ENCODE measurements at places on chromosomes 3 and 15.

DNA sequence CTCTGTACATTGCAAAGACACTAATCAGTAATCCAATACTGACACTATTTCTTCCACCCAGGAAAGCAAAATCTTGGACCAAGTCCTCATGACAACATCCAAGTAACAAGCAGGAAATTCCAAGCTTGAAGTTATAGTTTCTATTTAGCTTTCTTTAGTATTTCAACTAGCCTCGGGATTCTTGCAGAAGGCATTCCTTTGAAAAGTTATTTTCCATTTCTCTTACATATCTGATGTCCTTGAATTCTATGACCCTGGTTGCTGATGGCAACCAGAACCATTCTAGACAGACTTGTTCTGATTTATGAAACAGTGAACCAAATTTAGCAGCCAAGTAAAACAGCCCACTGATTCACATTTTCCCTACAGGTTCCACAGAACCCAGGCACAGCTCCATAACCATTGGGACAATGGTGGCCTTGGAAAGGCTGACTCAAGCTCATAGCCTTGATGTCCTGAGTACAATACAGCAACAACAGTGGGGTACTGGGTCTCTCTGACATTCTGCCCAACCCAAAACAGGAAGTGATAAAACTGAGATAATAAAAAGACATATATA, 26.5 kb downstream of the P3H2 start:
- DNase-seq = no peak

- peak; percentile 79 for DNase-seq
Measured at GRCh38 chr3:33277193-33277882, at the start of gene FBXL2. TSS of gene FBXL2 (plus strand) at chr3:33277442. CDS start at chr3:33277513, 71 bp downstream.

DNA sequence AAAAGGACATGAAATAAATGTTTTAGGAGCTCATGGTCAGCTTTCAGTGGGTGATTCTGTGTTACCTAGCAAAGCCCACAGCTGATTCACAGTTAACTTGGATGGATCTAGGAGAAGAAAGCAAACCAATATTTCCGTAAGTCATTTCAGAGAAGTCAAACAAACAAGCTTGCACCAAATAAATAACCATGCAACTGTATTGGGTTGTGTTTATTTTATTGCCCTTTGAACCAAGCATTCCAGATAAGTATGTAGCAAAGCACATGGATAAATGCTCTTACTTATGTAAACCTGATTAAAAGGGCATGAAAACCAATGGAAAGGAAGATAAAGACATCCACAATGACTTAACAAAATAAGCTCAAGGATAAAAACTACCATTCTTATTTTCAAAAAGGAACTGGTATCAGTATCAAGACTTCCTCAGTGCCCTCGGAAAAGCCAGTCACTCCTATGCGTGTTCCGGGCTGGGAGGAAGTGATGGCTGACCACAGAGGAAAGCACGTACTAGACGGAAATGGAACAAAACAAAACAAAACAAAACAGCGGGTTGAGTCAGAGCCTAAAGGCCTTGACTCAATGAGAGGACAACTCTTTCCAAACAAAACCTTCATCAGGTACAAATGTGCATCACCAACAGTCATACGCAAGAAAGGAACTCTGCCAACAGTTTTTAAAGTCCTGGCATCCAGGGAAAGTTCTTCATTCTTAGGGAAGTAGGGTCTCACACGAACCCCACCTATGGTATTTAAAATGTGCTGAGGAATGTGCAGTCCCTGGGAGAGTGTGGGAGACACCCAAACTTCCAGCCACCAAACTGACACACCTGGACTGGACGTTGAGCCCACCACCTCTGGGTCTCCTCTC, 103.3 kb downstream of the SNRK start:
- DNase-seq = peak; percentile 51

- DNase-seq = no peak
Measured at GRCh38 chr3:67587811-67588210, 66.6 kb downstream of the SUCLG2 start.

DNA sequence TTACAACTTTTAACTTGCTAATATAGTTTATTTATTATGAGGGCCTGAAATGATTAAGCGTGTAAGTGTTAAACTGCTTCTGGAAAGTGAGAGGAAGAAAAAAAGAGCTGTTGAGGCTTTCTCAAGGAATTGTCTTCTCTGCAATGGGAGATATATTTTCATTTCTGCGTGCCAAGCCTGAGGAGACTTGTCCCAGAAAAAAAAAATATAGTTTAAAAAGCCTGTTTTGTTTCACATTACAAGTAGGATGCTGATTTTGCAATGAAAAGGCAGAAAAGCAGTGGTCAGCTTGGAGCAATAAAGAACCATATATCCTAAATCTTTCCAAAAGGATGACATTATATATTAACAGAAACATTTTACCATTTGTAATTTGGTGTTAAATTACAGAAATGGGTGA, 115.5 kb downstream of the GMNC start:
- no peak for DNase-seq

- DNase-seq = no peak
Measured at GRCh38 chr3:8662594-8662993, 18.0 kb upstream of the SSUH2 start.

DNA sequence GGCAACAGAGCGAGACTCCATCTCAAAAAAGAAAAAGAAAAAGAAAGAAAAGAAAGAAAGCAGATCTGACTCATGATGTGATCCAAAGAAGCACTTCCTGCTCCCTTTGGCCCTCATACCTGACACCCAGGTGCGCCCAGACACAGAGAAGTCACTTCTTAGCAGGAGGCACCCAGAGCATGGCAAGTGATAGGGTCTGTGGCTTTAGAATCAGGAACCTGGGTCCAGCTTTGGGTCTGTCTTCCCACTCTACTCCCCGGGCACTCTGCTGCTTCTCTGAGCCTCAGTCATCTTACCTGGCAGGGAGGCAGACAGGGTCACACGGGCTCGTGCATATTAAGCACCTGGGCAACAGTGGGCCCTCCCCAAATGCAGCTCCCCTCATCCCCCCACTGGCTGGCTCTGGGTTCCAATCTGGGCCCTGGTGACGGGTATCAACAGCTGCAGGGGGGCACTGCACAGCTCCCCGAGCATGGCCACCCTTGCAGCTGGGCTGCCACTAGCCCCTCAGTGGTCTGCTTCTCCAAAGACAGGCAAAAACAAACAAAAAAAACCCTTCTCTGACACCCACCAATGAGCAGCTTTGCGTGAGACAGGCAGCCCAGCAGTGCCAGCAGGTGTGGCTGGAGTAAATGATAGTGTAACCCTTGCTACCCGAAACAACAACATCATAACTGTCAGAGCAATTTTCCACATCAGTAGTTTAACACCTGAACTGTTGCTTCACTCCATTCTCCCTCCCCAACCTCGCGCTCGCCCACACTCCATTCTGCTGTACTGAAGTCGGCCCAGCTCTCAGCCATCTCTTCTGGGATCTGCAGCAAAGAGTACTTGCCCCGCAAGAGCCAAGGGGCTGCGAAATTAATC, 99.8 kb downstream of the MEGF11 start:
- DNase-seq = no peak

- DNase-seq = no peak
Measured at GRCh38 chr15:75815811-75816719, 27.2 kb upstream of the UBE2Q2 start.

GRCh38 chr3:29317659-29318173, 36.8 kb downstream of the RBMS3 start:
- DNase-seq = no peak

- peak; percentile 95 for DNase-seq
Measured at GRCh38 chr3:18098960-18099587, 326.1 kb downstream of the SATB1 start.

DNA sequence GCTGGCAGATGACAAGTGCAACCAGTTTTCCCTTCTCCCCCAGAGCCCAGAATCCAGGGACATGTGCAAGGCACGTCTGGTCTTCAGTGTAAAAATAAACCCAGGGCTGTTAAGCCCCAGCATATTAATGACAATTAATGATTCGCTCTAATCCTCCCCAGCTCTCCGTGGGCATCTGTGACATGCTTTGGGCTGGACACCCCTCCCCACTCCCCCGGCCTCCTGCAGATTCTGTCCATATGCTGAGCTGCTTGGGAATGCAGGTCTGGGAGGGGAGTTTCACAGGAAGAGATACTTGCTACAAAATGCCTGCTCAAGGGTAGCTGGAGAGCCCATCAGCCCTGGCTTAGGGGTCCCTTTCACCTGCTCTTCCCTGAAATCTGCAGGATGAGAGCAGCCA, 43.0 kb upstream of the NTRK3 start:
- DNase-seq = no peak

DNA sequence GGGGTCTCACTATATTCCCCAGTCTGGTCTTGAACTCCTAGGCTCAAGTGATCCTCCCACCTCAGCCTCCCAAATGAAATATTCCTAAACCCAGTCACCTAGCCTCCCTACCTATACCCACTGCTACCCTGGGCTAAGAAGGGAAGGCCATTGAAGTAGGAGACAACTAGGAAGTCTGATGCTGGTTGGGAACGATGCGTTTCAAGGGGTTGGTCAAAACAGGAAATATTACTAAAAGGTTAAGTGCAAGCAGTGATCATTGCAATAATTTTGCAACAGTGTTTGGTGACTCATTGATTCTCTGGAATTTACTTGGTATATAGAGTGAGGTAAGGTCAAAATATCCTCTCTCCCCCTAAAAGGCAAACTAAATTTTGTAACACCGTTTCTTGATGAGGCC, 4.6 kb upstream of the UQCRC1 start:
- no peak for DNase-seq

DNA sequence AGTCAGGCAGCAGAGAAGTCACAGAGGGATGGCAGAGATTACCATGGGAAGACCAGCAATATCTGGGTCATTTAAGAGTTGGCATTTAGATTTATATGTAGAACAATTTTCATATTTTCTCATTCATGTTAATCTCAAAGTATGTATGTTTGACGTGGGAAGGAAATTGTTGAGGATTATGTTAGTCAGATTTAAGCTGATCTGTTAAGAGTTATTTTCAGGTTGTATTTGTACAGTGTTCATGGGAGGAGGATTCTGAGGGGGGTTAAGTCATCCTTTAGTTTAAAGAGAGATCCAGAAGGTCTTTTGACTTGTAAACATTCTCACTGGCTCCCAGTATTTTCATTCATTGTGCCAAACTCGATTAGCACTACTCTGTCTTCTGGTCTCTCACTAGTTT, 34.7 kb downstream of the PPM1L start:
- no peak for DNase-seq

DNA sequence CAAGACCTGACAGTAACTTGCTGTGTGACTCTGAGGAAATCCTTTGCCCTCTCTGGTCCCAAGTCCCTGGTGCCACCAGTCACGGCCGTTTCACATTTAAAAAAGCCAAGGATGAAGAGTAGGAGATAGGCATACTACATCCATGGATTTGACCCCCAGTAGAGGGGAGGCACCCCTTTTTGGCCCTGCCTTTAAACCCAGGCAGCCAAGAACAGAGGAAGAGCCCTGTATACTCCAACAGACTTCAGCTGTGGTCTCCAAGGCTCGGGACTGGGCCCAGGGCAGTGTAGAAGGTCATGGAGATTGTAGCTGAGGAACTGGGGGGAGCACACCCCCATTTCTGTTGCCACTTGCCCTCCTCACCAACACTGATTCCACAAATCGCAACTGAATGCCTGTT, 3.7 kb downstream of the CAV3 start:
- DNase-seq = no peak

- DNase-seq = no peak
Measured at GRCh38 chr3:62884096-62884870, 9.1 kb upstream of the CADPS start.

DNA sequence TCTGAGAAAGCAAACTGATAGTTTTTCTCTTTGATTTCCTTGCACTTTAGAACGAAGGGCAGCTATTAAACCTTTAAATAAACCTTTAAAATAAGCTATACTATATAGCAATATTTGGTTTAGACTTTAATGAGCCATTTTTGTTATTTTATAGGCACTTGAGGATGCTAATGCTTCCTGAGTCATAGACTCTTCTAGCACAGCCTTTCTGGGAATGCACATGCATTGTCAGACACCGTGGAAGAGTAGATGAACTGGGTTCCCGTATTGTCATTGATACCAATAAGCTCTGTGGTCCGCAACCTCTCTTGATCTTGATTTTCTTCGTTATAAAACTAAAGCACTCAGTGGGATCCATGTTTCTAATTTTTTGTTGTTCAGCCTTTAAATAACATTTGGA, 27.6 kb downstream of the CERS3 start:
- DNase-seq = no peak

- DNase-seq = no peak
Measured at GRCh38 chr15:101049856-101050622, 130.9 kb downstream of the LRRK1 start.

- DNase-seq = no peak
Measured at GRCh38 chr15:26032162-26032846, 169.2 kb upstream of the ATP10A start.

- DNase-seq = peak; percentile 46
Measured at GRCh38 chr3:48919215-48920138, 835 bp downstream of the ARIH2 start.

DNA sequence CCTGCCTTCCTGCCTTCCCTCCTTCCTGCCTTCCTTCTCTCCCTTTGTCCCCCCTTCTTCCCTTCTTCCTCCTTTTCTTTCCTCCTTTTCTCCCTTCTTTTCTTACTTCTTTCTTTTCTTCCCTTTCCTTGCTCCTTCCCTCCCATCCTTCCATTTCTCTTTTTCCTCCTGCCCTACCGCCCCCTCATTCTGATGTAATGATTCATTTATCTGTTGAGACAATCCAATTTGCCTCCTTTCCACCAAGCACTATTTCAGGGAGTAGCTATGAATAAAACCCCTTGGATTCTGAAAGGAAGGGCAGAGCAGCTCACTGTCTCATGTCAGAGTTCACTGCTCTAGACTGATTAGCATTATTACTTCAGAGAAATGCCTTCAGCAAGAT, 462.6 kb downstream of the PDCD6IP start:
- no peak for DNase-seq

- DNase-seq = no peak
Measured at GRCh38 chr3:46719044-46719565, 1.4 kb upstream of the PRSS50 start.

GRCh38 chr15:53107855-53108254, 317.7 kb upstream of the ONECUT1 start:
- DNase-seq = no peak

DNA sequence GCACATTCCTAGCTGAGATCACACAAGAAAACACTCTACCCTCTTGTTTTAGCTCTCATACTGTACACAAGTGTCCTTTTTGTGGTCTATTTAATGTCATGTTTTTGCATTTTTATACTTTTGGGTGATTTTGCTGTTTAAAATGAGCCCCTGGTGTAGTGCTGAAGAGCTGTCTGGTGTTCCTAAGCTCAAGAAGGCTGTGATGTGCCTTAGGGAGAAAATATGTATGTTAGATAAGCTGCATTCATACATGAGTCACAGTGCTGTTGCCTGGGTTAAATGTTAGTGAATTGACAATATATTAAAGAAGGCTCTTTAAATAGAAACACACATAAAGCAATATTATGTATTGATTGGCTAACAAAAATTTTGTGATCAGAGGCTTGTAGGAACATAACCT, 387.4 kb upstream of the C2CD4B start:
- DNase-seq = no peak

- DNase-seq = no peak
Measured at GRCh38 chr3:189490337-189490736, 140.9 kb upstream of the TP63 start.

- no peak for DNase-seq
Measured at GRCh38 chr3:191460360-191460759, 603 bp upstream of the PYDC2 start.

GRCh38 chr3:117788506-117788905, 1078.9 kb downstream of the TUSC7 start:
- no peak for DNase-seq

- DNase-seq = peak; percentile 66
Measured at GRCh38 chr3:72177075-72178050, 392.4 kb upstream of the PROK2 start.

GRCh38 chr15:33699691-33700447, 268.4 kb upstream of the CHRM5 start:
- no peak for DNase-seq

All from SJSA1 (cell line).